ENCODE measurements at places on chromosomes 6 and 20.

GRCh38 chr20:57048027-57048869, 218.2 kb downstream of the BMP7 start:
- DNase-seq, result peak; percentile 39

GRCh38 chr6:20370393-20370792, 31.3 kb upstream of the E2F3 start:
- no peak for DNase-seq

- DNase-seq, result no peak
Observed at GRCh38 chr20:3828798-3829197, 8.5 kb downstream of the AP5S1 start.

- DNase-seq, result no peak
Observed at GRCh38 chr6:87122477-87122876, 27.6 kb upstream of the CGA start.

DNA sequence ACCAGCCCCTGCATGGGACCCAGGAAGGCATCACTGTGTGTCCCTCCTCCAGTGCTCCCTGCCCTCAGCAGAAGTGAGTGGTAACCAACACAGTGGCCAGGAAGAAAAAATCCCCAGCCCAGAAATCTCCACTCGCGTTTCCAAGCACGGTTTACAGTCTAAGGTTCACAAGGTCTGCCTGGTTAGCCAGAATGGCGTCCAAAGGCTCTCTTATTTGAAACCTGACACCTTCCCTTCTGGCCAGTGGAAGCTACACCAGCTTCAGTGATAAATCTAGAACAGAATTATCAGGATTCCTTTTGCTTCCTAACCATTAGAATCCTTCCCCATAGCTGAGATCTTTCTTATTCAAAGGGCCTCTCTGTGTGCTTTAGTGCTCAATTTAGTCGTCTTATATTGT, 9.2 kb downstream of the LY86 start:
- no peak for DNase-seq

DNA sequence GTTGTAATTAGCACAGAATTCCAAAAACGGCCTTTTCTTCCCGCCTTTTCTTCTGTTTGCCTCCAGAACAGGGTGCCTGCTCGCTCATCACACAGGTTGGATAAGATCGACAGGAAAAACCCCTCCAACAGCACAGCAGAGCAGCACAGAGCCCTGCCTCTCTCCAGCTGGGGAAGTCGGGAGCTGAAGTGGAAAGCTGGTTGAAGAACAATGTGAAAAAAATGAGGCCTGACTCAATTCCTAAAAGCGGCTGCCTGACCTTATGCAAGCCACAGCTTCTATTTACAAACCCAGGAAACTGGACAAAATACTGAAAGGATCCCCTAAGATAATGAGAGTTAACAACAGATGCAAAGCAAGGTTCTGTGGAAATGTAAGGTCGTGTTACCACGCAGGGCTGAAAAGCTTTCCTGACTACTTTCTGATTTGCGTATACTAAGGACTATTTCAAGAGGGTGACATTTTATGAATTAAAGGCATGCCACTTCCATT, 116.9 kb downstream of the TTLL2 start:
- no peak for DNase-seq

DNA sequence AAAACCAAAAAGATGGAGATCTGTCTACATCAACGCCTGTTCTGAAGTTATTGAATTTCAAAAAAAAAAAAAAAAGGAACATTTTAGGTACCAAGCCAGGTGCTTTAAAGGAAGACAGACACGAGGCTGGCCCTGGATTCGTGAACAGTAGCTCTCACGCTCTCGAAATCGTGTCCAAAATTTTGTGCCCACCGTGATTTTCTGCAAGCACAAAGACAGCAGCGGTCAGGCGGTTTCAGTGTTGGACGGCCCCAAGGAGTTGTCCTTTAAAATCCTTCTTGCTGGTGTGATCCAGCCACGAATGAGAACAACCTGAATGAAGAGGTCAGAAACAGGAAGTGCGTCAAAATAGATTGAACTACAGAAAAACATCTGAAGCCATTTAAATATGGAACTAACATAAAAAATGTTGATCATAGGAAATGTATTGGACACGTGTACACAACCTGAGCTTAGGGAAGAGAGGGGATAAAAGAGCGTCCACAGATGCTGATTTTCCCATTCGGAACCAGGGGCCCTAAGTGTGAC, 78.2 kb downstream of the THBS2 start:
- DNase-seq, result no peak

GRCh38 chr6:8030920-8031319, 33.3 kb downstream of the BLOC1S5 start:
- DNase-seq, result no peak

- DNase-seq, result no peak
Observed at GRCh38 chr6:2998998-2999617, 586 bp upstream of the NQO2 start.

GRCh38 chr6:101393251-101393828, at the start of gene GRIK2:
Gene GRIK2, plus strand, starts transcription at chr6:101393708.
- DNase-seq, result peak; percentile 34

DNA sequence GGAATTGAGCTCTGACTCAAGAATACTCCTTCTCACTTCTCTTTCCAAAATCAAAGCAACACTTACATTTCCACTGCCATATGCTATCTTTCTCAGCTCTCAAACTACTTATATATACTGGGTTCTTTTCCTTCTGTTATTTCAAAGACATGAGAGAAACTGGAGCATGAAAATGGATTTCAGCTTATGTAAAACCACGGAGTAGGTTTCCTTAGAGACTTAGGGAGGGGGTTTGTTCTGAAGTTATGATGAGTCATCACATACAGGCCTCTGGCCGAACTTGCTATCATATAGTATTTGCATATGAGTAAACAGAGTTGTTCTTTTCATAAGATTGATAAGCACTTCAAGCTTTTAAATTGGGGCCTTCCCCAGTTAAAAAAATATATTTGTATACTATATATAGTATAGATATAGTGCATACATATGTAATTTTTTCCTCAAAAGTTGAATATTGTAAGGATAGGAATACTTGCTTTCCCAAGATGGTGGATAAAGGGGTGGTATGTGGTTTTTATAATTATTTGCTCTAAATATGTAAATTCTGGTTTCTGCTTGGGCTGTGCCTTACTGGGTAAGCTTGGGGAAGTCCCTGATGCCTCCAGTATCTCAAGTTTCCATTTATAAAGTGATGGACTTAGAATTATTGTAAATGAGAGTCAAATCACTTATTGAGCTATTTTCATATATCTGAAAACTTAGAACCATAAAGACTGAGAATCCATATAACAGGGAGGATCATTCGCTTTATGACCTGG, 273.9 kb downstream of the RFPL4B start:
- DNase-seq, result peak; percentile 46

DNA sequence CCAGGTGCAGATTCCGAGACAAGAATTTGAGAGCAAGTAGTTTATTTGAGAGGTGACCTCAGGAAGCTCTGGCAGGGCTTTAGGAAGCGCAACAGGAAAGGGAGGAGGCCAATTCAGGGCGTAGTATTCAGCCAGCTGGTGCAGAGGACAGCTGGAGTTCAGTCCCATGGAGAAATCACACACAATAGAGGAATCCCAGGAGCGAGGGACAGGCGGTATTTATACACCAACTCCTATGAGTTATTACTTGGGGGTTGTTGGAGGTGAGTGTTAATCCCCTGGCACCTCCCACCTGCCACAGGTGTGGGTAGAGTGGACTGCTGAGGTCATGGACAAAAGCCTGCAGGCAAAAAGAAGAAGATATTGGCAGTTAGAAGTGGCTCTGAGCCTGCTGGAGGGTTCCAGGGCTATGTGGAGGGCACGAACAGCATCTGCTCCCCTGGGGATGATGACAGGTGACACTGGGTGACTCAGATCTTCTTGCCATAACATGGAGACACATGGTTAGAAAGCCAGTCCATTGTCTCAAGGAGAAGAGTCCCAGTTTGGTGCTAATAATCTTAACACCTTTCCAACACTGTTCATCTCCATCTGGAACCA, 13.9 kb upstream of the SULF2 start:
- no peak for DNase-seq

- no peak for DNase-seq
Observed at GRCh38 chr6:7727946-7728854, 2.3 kb downstream of the BMP6 start.

DNA sequence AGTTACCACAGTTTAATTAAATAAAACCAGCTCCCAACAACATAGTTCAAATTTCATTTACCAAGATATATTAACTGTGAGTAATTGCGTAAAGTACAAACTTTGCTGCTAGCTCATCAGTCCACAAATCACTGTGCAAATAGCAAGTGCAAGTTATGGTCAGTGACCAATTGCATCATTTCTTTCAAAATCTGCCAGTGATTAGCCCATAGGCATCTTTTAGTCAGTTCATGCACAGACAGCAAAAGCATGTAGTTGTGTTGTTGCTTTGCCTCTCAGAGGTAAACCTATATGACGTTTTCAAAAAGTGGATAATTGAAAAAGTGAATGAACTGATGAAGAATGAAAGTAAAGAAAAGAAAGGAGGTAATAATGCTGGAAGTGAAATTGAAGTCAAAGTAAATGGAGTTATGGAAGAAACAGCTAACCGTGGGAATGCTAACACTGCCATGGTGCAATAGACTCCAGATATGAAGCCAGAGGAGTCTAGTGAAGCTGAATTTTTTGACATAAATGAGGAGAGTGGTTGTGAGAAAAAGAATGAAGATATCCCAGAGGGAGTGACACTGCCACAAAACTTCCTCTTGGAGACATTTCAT, 36.5 kb downstream of the ENPP1 start:
- DNase-seq, result no peak

DNA sequence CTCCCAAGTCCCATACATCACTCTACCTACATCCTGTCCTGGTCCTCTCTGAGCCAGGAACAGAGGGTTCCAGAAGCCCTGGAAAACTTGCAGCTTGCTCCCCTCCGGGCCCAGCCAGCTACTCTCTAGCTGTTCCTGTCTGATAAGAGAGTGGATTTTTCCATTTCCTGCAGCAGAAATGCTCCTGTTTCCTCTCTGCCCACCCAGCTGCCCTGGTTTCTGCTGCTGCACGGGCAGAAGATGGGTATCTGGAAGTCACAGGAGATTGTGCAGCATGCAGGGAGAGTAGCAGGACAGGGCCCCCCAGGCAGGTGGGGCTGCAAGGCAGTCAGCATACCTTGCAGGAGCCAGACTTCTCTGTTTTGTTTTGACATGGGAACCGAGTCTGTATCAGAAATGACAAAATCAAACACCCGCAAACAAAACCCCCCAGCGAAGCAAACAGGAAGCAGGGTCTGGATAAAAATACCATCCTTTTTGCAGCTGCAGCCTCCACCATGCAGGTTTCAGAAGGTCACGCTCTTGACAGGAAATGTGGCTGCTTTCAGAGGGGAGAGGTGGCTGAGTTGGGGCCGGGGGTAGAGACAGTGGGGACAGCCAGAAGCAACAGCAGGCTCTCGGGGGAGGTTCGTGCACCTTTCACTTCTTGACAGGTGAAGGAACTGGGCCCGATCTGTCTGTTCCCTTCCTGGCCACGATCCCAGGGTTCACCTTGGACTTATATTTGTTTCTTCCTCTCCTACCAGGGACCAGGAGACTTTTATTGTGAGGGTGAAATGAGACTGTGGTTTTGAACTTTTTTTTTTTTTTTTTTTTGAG, 50.8 kb upstream of the FAM83D start:
- DNase-seq, result no peak

DNA sequence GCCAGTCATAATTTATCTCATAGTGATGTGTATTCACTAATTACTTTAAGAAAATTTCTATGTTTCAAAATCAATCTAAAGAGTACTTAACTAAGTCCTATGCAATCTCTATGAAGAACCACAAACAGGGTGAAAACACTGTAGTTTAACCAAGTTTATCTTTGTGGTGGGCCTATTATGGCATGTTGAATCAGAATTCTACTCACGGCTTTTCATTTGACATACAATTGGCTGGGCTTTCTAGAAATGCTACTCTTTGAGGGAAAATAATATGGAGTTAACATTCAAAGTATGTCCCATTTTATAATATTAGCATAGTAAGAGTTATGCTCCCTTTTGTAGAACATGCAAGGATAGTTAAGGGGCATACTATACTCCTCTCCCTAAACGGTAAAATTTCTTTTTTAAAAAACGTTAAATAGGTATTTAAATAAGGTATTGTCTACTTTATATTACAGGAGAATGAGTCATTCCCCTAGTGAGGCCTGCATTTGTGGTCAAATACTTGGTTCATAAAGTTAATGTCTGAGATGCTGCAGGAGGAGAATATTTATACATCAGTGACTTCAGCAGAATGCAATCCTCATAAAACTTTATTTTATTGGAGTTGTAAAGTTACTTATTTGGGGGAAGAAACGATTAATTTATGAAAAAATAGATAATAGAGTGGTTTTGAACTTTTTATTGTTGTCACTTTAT, 1.8 kb downstream of the MOXD1 start:
- no peak for DNase-seq
